T-helper 1 cell (primary cell): ENCODE measurements at places on chromosomes 6 and 20.

- DNase-seq: no peak
These were observed 16.5 kb downstream of the REPS1 start for GRCh38 chr6:138971601-138972000.

- DNase-seq: no peak
These were observed 129.7 kb upstream of the BTN3A2 start for GRCh38 chr6:26235302-26235670.

- DNase-seq: no peak
These were observed 67.3 kb downstream of the SCML4 start for GRCh38 chr6:107756660-107757355.

- DNase-seq: no peak
These were observed 4.5 kb downstream of the SOX4 start for GRCh38 chr6:21597801-21598673.

DNA sequence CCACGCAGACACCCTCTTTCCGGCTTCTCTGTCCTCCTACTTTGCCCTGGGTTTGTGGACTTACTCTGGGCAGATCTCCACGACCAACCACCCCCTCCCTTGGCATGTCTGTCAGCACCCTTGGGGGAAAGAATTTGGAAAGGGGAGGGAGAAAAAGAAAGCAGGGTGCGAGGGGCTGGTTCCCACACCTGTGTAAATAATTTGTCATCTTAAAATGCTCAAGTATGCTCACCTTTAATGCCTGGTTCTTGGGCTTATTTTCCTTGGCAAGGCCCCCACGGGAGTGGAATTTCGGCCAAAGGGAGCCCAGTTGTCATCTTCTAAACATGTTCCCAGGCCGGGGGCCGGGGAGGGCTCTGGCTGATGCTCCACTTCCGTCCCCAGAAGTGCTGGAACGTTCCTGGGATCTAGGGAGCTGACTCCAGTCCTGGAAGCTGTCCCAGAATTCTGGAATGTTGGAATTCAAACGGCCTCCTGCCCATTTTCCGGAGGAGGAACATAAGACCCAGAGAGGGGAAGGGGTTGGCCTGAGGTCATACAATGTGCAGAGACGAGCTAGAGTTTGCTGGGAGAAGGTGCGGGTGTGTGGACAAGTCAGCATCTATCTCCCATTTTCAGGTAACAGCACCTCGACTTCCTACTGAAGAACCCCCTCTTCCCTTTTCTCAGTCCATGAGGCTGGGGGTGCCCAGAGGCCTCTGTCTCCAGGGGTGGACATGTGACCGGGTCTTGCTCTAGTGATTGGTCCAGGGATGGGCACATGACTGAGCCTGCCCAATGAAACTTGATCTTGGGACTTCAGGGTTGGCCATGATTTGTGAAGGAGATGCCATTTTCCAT, 122.3 kb downstream of the CEBPB start:
- DNase-seq: no peak
